ENCODE measurements at places on chromosomes 5 and 9.

- no peak for DNase-seq
Observed at GRCh38 chr5:133696006-133696584, 83.8 kb upstream of the FSTL4 start.

GRCh38 chr9:5870691-5871090, 20.0 kb upstream of the MLANA start:
- no peak for DNase-seq

GRCh38 chr5:34500236-34500847, 155.8 kb upstream of the RAI14 start:
- no peak for DNase-seq

DNA sequence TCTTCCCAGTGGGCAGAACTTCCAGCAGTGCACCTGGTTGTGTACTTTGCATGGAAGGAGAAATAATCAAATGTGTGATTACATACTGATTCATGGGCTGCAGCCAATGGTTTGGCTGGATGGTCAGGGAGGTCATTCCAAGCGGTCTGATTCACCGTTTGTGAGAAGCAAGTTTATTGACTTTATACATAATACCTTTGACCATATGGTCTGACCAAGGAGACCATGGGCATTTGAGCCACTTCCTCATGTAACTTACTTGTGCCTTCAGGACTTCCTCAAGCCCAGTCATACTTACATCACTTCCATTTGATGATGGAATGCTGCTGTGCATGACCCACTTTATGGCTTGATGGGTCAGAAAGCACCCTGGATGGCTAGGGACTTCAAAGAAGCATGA, 41.1 kb downstream of the DAP start:
- no peak for DNase-seq
